Activated naive CD4-positive, alpha-beta T cell treated with anti-CD3 and anti-CD28 coated beads, Interleukin-2, amount 50 U/mL, for 72 hours (primary cell): ENCODE measurements at places on chromosomes 7 and 10.

DNA sequence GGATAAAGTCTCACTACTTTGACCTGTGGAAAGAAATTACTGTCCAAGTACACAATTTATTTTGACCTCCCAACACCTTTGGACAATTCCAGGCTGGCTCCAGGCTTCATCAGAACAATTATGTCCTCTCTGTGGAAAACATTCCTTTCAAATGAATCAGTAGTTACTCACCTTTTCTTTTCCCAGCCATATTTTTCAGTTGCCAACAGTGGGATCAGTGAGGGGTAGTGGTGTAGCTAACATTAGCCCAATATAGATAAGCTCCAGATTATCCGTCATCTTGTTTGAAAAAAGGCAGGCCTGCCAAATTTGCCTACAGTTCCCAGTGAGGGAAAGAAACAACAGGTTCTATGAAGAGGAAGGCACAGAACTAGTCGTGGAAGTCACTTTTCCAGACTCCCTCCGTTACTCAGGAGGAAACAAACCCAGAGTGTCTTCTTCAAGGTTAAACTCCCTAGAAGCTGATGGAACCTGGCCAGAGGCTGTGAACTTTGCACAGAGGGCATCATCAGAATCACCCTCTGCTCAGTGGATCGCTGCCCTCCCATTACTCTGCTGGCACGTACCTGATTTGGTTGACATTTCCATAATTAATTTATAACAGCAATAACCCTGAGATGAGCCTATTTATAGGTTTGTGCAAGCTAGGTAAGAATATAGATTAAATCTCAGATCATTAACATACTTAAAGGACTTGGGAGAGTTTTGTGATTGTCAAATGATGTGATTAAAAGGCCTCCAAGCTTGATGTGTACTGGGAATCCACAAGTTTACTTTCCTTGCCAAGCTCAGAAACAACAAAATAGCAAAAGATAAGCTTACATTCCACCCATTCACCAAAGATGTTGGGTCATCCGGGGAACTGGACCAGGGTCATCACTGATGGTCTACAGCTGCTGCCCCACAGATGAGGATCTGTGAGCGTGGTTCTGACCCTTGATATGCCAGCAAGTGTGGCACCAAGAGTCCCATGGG is 654.6 kb upstream of the GALNT17 start:
- no peak for DNase-seq

DNA sequence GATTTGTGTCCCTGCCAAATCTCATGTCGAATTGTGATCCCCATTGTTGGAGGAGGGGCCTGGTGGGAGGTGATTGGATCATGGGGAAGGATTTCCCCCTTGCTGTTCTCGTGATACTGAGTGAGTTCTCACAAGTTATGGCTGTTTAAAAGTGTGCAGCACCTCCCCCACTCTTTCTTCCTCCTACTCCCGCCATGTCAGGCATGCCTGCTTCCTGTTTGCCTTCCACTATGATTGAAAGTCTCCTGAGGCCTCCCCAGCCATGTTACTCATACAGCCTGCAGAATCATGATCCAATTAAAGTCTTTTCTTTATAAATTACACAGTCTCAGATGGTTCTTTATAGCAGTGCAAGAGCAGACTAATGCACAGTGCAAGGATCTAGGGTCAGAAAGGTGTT is 75.4 kb downstream of the CALD1 start:
- no peak for DNase-seq

DNA sequence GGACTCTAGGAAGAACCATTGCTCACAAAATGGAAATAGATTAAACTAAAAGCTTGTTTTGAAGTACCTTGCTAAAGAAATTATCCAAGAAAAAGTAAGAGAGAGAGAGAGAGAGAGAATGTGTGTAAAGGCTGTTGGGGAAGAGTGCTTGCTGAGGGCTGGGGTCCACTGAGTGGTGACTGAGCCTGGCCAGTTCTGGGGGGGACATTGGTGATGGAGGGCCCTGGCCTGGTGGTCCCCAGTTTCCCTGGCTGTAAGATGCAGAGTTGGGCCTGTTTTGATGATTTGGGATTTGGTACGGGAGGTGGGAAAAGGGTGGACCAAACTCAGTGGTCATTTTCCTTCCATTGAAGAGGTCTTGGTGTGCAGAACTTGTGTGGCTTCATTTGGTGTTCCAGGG is 880 bp downstream of the RAMP3 start:
- no peak for DNase-seq

DNA sequence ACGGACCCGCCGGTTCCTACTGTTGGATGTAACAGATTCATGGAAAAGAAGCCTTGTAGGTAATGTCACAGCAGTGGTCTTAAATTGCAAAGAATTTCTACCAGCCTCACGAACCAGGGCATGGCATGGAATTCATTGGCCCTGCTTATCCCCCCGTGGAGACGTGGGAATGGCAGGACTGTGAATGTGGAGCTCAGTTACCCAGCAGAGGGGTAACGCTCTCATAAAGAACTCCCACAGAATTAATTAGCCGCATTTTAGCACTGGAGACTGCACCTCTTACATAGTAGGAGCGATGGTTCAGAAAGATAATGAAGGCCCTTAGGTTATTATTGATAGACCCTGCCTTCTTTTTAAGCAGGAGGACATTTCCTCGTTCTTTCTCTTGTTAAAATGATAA is 715.4 kb downstream of the AUTS2 start:
- DNase-seq = no peak

DNA sequence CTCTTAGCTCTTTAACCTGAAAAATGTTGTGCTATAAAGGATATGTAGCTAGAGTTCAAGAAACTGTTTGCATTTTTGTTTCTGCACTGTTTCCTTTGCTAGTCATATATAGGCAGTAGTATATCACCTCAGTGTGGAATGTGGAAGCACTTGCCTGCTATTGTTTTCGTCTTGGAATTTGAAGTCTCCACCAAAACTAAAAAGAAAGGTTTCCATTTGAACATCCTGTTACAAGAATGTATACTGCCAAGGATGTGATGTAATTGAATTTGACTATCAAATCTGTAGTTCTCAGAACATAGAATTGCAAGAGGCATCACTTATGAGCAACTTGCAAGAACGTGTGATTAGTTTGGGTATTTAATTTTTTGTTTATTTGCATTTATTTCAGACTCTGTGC is 51.1 kb upstream of the MEOX2 start:
- no peak for DNase-seq

- no peak for DNase-seq
These were observed 27.2 kb downstream of the IKZF1 start for GRCh38 chr7:50331564-50332208.

DNA sequence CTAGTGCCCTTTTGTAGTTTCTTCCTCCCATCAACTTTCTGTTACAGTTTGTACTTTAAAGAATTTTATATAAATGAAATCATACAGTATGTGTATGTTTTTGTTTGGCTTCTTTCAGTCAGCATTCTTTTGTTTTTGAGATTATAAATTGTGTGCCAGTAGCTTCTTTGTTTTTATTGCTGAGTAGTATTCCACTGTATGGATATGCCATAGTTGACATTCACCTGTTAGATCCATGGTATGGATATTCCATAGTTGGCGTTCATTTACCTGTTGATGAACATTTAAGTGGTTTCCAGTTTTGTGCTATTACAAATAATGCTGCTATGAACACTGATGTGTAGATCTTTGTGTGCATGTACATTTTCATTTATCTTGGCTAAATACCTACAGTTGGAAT is 70.8 kb upstream of the SYPL1 start:
- DNase-seq = no peak

- DNase-seq = no peak
These were observed 1.1 kb downstream of the MEPCE start for GRCh38 chr7:100430493-100431285.

GRCh38 chr10:82335831-82336230 is 460.8 kb downstream of the NRG3 start:
- DNase-seq = no peak

DNA sequence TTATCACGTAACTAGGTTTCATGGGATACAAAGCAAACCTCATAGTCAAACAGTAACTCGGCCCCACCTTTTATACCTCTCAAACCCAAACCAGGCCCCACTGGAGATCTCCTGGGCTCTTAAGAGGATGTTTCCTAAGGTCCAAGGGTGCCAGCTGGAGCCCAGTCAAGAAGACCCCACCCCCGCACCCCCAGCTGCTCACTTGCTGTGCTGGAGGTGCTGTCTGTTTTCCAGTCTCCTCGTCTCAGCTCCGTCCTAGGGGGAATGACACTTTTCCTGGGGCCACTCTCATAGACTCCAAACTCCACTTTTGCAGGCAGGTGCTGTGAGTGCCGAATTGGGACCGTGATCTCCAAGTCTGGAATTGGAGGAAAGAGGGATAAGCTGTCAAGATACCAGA is 22.7 kb upstream of the TM9SF3 start:
- no peak for DNase-seq

DNA sequence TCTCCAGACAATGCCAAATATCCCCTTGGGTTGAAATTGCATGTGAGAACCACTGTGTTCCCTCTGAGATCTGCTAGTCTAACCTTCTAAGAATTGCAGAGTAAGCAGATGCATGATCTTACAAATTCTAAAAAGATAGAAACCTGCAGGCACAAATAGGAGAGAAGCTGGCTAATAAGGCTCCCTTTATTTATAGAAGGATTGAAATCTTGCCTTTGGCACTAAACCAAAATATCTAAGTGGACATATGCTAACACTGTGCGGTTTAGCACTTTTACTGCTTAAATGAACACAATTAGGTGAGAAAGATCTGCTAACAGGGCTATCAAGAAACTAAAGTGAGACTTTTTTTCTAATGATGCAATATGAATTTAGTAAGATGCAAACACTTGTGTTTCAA is 225.5 kb downstream of the DOCK4 start:
- DNase-seq = no peak

GRCh38 chr10:67487906-67488619 is 207.9 kb downstream of the CTNNA3 start:
- DNase-seq = no peak

GRCh38 chr7:100568896-100569844 is 4.5 kb downstream of the SAP25 start:
- DNase-seq = no peak

DNA sequence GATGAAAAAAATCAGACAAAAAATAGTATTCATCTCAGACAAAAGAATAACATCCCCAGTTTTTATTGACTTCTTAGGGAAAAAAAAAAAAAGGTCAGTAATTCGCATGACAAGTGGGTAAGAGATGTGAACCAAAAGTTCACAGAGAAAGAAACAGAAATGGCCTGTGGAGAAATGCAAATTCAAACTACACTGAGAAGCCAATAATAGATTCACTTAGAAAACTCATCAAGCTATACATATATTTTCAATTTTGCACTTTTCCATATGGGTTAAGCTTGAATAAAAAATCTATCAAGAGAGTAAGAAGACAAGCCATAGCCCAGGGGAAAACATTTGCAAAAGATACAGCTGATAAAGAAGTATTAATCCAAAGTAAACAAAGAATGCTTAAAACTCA is 28.0 kb downstream of the HERC4 start:
- DNase-seq = no peak

DNA sequence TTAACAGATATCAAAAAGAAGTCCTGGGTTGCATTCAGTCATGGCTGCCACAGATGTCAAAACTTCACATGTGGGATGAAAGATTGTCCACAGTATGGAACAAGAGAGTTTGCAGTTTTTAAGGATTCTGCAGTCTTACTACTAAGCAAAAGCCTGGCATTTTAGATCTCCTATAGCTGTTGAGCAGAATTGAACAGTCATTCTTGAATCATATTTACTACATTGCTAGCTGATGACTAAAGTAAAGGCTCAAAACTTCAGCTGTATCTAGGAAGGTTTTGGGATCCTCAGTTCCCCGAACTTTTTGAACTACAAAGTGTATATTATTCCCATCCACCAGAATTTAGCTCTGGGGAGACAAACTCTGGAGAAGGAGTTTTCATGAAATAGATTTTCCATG is 31.0 kb downstream of the BET1 start:
- no peak for DNase-seq

DNA sequence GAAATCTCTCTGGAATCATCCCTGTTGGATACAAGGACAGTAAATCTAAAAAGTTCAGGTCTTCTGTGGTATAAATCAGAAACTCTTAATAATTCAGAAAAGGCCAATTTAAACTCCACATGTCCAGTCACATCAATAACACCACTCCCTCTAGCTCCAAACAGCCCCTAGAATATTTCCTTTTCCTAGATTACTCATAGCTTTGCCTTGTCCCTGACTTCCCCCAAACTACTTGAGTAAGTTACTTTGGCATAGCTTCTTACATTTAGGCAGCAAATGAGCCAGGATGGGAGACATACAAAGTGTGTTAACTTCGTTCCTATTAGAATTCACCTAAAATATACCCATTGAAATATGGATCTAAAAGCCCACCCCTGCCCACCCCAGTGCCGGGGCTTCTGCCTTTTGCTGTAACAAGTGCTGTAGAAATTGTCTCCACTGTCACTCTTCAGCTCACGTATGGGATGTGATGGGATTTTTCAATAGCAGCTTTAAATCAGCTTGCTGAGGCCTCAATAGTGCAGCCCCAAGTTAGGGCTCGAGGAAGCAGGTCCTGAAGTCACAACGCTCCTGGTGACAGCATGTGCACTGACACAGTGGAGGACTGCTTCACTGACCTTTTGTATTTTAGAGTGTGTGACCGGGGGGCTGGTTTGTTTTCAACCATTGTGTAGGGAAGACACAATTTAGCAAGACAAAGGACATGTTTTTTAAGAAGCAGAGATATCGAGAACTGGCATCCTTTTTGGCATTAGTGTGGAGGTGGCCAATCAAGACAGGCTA is 218.2 kb upstream of the KMT2E start:
- DNase-seq = no peak

DNA sequence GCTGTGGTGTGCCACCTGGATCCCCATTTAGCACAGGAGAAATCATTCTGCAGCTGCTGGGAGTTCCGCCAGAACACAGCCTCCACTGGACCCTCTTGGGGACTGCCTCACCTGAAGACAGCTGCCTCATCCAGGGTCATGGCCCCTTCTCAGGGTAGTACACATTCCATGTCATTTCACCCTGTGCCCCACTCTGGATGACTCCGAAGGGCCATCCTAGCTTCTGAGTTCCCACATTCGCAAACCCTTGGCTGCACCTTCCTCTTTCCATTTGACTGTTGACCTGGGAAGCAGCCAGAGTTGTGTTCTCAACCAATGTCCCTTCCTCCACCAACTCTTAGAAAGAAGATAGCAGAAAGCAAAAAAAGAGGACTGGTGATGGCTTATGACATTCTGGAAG is 125.6 kb upstream of the TBX20 start:
- DNase-seq = no peak

GRCh38 chr7:139035586-139036353 is at the start of gene ZC3HAV1L:
Gene ZC3HAV1L, minus strand, starts transcription at chr7:139036042. Its CDS starts 25 bp downstream, at chr7:139036017.
- peak; percentile 60 for DNase-seq

DNA sequence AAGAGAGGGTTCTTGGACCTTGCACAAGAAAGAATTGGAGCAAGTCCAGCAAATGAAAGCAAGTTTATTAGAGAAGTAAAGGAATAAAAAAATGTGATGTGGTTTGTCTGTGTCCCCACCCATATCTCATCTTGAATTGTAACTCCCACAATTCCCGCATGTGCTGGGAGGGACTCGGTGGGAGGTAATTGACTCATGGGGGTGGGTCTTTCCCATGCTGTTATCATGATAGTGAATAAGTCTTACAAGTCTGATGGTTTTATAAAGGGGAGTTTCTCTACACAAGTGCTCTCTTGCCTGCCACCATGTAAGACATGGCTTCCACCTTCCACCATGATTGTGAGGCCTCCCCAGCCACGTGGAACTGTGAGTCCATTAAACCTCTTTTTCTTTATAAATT is 39.2 kb upstream of the FZD9 start:
- no peak for DNase-seq
